ENCODE measurements at places on chromosomes 1 and 21.

- no peak for DNase-seq
Measured at GRCh38 chr1:92037400-92037799, 7.6 kb downstream of the EPHX4 start.

DNA sequence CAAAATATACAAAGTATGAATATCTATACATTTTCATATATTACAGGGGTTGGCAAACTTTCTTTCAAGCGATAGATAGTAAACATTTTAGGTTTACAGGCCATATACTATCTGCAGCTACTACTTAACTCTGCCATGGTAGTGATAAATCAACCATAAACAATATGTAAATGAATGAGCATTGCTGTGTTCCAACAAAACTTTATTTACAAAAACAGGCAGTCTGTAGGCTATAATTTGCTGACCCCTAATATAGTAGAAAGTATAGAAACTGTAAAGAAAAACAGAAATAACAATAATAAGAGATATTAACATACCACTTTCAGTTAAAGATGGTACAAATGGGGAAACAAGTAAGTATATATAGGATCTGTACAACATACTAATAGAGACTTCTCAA is 58.1 kb downstream of the COLGALT2 start:
- DNase-seq = no peak

- no peak for DNase-seq
Measured at GRCh38 chr1:160884579-160884978, 401 bp downstream of the ITLN1 start.

DNA sequence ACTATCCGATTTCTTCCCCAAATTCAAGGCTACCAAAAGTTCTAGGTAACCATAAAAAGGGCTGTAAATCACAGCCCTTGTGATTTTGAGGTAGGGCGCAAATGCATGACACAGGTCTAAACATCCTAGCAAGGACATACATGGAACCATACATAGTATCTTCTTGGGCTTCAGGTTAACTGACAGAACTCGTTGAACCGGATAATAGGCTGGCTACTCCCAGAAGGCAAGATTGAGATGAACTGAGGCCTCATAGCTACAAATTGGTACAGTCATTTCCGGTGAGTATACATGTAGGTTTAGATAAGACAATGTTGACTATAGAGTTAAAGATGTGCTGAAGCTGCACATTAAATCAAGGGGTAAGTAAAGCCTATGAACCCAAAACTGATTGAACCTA is 27.3 kb upstream of the TP53BP2 start:
- DNase-seq = no peak

- DNase-seq = peak; percentile 27
Measured at GRCh38 chr1:13725714-13726175, 25.8 kb downstream of the PRDM2 start.

DNA sequence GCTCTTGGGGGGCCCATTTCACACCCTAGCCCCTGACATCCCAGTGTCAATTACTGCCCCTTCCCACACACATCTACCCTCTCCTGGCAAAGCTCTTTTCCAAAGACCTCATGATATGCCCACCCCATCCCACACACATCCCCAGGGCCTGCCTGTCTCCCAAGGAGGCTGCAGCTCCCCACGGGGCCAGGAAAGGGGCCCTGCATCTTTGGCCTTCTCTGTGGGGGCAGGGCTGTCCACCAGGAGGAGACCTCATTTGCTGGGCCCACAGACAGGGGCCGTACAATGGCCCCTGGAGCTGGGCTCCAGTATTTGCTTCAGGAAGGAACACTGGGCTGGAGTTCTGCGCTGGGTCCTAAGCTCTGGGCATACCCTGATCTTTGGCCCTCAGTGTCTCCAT is 65.6 kb upstream of the RUNX3 start:
- no peak for DNase-seq

DNA sequence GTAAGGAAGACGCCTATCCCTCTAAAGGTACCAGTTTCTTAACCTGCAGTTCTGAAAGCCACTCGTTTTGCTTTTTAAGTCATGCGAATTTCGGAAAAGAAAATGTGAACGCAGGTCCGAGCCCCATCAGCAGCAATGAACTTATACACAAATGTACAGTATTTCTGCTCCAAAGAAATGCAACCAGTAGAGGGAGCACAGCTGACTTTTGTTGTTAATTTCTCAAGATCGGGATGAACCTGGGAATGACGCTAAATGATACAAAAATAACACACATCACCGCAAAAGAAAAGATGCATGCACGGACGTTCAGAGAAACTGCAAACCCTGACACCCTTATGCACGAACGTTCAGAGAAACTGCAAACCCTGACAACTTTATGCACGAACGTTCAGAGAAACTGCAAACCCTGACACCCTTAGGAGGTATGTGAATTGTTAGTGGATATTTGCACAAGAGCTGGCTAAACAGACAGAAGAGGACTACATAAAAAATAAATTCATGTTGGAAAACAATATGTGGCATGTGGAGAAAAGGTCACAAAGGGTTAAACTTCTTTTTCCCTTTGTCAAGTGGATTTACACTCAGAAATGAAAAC is 3.5 kb upstream of the TIAM1 start:
- DNase-seq = no peak

GRCh38 chr1:106222403-106222802 is 834.1 kb upstream of the PRMT6 start:
- no peak for DNase-seq

DNA sequence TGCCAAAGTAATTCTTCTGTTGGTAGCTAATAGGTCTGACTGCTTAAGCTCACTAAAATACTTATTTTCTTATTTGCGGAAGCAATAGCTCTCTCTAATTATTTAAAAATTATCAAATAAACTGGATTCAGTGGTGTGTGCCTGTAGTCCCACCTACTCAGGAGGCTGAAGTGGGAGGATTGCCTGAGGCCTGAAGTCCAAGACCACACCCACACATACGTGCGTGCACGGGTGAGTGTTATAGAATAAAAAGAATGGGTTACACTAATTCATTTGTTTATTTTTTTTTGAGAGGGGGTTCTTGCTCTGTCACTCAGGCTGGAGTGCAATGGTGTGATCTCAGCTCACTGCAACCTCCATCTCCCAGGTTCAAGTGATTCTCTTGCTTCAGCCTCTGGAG is 94.2 kb upstream of the HNRNPU start:
- DNase-seq = no peak

GRCh38 chr1:231160895-231161666 is 777 bp upstream of the TRIM67 start:
- no peak for DNase-seq

DNA sequence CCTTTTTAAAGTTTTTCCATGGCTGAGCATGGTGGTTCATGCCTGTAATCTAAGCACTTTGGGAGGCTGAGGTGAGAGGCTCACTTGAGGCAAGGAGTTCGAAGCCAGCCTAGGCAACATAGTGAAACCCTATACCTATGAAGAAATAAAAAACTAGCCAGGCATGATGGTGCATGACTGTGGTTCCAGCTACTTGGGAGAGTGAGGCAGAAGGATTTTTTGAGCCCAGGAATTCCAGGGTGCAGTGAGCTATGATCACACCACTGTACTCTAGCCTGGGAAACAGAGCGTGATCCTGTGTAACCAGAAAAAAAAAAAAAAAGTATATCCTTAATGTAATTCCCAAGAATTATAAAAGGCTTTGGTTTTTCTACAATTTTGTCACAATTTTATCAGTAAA is 17.4 kb downstream of the DEPDC1 start:
- DNase-seq = no peak

GRCh38 chr1:193211539-193211938 is 25.1 kb upstream of the B3GALT2 start:
- no peak for DNase-seq

DNA sequence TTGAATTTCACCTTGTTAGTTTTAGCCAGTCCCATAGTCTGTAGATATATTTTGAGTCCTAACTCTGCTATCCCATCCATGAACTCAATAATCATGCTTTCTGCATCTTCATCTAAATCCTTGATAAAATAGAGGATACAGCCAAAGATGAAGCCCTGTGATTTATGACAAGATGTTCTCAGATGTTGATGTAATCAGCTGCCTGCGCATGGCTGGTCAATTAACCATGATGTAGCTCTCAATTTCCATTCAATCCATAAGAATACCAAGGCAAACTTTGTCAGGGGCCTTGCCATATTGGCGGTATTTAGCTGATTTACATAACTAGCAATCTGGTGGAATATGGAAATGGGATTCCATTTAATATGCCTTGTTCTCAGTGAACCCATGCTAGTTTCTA is 183.2 kb downstream of the TNR start:
- no peak for DNase-seq

DNA sequence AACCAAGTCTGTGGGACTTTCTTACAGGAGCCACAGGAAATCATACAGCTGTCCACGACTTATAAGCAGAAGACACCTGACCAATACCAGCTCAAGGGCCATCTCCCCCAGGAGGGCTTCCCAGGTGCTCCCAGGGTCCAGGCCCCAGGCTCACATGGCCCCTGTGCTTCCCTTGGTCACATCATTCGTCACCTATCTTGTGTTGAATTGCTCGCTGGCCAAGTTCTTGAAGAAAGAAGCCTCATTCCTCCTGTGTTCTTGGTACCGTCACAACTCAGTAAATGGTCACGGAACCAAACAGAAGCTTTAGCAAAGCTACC is 3.0 kb downstream of the NPHP4 start:
- no peak for DNase-seq

DNA sequence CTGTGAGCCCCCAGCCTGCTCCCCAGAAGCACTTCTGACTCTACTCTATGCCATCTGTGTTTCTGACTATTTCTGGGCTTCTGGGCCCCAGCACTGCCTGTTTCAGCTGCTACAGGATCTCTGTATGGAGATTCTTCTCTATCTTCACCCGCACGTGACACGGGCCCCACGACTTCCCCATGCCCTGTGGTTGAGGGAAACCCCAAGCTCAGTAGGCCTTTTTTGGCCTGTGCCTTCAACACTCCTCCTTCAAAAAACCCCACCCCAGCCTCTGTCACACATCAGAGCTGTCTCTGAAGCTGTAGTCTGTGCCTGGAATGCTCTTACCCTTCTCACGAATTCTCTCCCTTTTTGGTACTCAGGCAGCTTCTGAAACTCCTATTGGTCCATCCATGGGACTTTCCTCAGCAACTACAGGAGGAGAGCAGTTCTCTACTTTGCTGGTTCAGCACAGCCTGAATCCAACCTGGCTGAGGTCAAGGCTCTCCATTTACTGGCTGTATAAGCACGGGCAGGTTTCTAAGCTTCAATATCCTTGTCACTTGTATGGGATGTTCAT is 2.0 kb upstream of the NID1 start:
- DNase-seq = peak; percentile 18

GRCh38 chr1:66393586-66394287 is 140.2 kb upstream of the SGIP1 start:
- DNase-seq = no peak

GRCh38 chr1:36540056-36540455 is 57.3 kb upstream of the CSF3R start:
- DNase-seq = no peak

GRCh38 chr1:158830904-158831507 is at the start of gene MNDA:
MNDA (plus strand) TSS chr1:158831351; CDS start chr1:158842154, 10,803 bp downstream.
- no peak for DNase-seq

GRCh38 chr1:52153898-52154297 is 12.0 kb downstream of the ZFYVE9 start:
- no peak for DNase-seq

DNA sequence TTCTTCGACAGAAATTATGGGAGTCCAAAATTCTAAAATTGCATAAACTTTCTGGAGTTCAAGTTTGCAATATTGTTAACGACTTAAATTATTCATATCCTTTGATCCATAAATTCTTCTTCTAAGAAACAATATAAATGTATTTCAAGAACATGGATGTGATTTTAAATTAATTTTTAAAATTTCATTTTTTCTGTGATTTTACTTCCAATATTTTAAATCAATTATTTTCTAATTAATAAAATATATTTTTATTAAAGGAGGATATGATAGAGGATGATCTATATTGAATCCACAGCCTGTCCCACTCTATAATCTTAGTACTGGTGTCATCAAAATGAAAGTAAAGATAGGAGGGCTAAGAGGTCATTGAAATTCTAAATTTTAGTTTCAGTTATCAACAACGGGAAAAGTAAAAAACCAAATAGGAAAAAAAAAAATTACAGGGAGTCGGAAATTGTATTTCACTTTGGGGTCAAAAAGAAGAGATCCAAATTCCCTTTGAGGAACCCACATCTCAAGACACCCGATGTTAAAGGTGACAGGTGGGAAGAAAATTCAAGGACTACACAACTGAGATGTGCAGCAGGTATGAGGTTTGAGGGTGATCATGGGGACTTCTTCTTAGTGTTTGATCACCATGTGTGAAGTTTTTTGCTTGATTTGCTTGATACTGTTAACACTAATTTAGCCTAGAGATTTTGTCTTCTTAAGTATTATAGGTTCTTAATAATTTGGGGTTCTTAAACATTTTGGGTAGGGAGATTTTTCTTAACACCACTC is 154.8 kb upstream of the RGS18 start:
- DNase-seq = no peak

DNA sequence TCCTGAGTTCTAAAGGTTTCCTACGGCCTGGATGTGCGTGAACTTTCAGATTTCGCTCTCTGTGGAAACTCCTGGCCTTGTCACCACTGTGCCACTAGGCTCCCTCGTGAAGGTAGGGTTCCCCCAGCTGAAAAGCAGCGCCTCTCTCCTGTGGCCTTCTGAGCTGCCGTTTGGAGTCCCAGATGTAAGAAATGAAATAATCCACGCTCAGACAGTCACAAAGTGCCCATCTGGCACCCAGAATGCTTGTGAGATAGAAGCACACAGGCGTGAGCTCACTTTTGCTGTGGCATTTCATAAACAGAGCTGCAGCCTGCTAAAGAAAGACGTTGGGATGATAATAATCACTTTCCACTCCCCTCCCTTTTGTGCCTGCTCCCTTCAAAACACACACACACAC is 65.8 kb downstream of the LMO4 start:
- DNase-seq = no peak

GRCh38 chr1:66335859-66336640 is 197.9 kb upstream of the SGIP1 start:
- DNase-seq = peak; percentile 54

- DNase-seq = peak; percentile 30
Measured at GRCh38 chr1:226063224-226063976, 884 bp downstream of the H3-3A start.

DNA sequence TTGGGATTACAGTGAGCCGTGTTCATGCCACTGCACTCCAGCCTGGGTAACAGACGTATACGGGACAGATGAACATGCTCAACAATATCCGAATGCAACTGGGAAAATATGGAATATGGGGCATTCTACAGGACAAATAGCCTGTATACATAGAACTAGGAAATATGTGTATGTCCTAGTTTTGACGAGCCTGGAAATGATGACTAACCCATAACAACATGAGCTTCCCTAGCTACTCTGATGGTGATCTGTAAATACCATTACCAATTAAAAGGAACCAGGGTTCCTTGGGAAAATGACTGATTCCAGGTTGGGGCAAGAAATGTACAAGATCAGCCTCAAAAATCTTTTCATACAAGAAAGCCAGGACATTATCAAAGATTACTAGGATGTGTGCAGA is 42.8 kb upstream of the ARTN start:
- DNase-seq = no peak
